ENCODE measurements at places on chromosomes 2 and 18.

- no peak for DNase-seq
Measured at GRCh38 chr18:8752329-8752728, 47.0 kb downstream of the MTCL1 start.

- DNase-seq, result no peak
Measured at GRCh38 chr2:25955036-25955435, 27.3 kb downstream of the KIF3C start.

GRCh38 chr2:9820020-9820973 lies 23.0 kb upstream of the TAF1B start:
- DNase-seq, result no peak

DNA sequence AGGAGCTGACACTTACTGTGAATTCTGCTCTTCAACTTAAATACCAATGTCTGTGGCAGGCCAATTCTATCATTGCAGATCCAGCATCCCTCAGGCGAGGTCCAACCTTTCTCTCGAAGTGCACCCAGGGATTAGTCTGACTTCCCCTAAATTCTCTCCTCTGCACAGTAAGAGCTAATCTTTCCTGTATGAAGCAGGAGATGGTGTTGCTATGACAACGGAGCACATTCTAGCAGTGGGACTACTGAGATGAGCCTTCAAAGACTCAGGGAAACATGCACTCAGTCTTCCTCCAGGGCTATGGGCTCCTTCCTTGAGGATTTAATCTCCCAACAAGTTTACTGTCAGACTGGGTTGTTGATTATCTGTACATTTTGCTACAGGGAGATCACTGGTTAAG lies 176.3 kb downstream of the NOL4 start:
- no peak for DNase-seq

DNA sequence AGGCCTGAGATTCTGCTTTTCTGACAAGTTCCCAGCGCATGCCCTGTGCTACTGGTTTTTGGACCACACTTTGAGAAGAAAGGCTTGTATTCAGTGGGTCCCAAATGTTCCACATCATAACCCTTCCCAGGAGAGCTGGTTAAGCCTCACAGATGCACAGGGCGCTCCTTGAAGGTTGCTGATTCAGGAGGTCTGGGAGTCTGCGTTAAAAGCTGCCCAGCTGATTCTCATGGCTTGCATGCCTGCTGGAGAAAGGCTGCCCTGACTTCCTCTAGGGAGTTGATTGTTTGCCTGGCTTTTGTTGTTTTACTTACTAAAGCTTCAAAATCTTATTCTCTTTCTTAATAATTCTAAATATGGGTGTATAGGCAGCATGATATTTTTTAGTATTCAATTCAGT lies 20.7 kb downstream of the CRYGD start:
- DNase-seq, result no peak

DNA sequence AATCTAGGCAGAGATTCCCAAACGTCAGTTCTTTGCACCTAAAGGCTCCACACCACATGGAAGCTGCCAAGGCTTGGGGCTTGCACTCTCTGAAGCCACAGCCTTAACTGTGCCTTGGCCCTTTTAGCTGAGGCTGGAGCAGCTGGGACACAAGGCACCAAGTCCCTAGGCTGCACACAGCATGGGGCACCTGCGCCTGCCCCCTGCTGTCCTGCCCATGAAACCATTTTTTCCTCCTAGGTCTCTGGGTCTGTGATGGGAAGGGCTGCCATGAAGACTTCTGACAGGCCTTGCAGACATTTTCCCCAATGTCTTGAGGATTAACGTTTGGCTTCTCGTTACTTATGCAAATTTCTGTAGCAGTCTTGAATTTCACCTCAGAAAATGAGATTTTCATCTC lies 241.5 kb downstream of the OSR1 start:
- no peak for DNase-seq

DNA sequence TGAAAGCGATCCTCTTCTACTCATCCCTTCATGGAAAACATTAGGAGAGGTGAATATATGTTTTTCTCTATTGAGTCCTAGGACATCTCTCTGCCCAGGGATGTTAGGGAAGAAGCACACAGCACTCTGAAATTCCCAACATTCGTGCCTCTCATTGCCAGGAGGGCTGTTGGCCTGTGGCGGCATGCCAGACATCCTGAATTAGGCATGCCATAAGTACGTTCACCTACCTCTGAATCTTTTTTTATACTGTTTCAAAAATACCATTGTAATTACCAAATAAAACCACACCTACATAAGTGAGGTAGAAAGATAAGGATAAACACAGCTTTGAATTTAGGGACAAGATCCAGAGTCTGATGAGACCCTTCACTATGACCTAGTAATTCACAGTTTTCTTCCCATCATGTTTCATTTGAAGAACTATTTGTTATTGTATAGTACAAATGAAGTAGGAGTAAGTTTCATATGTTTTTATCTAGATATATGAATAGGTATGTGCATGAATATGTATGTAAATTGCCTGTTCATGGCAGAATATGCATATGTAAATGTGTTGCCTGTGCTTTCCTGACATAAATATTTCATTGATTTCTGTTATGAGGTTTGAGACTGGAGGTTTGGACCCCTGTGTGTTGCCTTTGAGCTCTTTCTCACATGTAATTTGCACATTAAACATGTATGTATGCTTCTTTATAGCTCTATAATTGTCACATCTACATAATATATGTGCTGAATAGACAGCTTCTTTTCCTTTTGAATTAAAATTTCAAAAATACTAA lies 66.6 kb upstream of the STAM2 start:
- no peak for DNase-seq

All from amygdala (tissue), 56 donors.